ENCODE measurements at places on chromosomes 16 and 17. TPM values are rescaled to one million over a fixed set of nuclear protein-coding genes. Genes with fewer than 3 reads are reported as not detected.

DNA sequence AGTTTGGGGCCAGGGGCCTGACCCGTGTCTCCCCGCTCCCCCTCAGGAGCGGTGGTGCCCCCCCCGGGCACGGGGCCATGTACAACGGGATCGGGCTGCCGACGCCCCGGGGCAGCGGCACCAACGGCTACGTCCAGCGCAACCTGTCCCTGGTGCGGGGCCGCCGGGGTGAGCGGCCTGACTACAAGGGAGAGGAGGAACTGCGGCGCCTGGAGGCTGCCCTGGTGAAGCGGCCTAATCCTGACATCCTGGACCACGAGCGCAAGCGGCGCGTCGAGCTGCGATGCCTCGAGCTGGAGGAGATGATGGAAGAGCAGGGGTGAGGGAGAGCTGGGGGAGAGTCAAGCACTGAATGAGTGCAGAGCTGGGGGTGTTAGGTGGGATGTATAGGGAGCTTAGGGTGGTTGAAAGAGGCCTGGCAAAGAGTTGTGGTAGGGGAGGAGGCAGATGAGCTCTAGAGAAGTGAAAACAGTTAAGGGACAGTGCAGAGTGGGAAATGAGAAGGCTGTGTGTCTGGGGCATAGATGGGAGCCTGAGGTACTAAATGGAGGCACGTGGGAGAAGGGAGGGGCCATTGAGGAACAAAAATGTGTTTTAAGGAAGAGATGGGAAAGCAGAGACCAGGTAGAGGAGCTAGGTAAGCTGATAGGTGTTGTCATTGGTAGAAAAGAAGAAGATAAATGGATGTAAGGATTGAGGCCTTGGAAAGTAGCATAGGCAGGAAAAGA, 4.0 kb downstream of the SRRM2 start:
- peak; percentile 64 for DNase-seq

GRCh38 chr17:50872710-50873424, 6.7 kb upstream of the TOB1 start:
- no peak for DNase-seq

DNA sequence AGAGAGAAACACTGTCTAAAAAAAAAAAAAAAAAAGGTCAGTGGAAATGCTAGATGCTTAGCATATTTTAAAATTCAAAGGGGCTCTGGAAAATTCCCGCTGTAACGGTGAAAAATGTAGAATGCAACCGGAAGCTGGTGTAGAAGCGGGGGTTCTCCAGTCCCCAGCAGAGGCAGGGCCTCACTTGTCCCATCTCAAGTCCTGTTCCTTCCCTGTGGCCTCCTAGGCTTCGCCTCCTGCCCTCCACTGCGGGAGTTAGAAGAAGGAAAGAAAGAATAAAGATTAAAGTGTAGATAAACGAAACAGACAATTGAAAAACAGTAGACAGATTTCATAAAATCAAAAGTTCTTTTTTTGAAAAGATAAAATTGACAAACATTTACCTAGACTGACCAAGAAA, 14.8 kb upstream of the ZNF287 start:
- no peak for DNase-seq

- no peak for DNase-seq
Observed at GRCh38 chr17:68295086-68295485, 3.8 kb downstream of the ARSG start.

DNA sequence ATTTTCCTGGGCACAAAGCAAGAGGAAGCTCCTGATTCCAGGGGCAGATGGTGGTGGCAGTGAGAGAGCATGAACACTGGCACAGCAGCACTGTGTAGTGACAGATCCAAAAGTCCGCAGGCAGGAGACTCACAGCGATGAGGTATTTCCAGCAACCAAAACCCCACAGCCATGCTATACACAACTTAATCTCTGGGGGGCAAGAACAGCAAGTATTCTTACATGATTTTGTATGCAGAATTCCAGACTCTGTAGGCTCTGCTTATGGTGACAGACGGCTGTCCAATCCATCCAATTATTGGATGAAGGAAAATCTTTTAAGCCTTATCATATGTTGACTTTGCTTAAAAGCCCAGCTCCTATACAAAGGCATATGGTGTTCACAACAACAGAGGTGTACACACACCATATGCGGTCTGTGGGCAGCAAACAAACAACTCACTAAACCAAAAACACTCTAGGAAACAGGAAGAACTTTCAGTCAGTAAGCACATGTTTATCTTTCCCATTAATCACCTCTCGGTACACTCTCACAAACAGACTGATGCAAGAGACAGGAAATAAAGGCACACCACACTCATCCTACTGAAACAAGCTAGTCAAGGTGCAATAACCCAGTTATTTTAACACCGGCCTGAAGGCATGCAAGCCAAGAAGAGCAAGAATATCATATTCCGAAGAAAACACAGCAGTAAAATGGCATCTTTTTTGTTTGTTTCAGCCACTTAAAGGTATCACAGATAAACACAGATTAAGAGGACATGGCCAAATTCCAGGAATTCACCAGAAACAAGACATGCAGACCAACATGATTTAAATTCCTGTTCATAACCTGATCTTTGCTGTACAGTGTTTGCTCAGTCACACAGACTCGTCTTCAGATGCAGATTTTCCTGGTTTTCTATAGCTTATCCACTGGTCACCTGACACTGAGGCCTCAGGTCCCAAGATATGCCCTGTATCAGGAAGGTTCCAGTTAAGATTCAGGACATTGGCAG, 47.8 kb downstream of the ERN1 start:
- DNase-seq, result no peak

DNA sequence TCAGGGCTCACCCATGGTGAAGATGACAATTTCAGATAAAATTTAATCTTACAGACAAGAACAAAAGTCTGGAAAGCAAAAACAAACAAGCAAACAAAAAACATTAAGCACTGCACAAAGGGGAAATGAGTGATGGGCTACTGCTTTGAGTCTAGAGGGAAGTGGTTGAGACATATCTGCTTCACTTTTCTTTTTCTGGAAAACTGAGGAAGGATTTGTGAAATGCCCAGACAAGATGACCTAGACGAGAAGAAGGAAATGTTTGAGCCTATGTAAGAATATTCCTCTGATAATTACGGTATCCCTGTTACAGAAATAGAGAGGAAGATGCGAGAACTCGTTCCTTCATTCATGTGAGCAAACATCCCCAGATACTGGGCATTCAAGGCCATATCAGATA, 11.5 kb upstream of the HYDIN start:
- no peak for DNase-seq

DNA sequence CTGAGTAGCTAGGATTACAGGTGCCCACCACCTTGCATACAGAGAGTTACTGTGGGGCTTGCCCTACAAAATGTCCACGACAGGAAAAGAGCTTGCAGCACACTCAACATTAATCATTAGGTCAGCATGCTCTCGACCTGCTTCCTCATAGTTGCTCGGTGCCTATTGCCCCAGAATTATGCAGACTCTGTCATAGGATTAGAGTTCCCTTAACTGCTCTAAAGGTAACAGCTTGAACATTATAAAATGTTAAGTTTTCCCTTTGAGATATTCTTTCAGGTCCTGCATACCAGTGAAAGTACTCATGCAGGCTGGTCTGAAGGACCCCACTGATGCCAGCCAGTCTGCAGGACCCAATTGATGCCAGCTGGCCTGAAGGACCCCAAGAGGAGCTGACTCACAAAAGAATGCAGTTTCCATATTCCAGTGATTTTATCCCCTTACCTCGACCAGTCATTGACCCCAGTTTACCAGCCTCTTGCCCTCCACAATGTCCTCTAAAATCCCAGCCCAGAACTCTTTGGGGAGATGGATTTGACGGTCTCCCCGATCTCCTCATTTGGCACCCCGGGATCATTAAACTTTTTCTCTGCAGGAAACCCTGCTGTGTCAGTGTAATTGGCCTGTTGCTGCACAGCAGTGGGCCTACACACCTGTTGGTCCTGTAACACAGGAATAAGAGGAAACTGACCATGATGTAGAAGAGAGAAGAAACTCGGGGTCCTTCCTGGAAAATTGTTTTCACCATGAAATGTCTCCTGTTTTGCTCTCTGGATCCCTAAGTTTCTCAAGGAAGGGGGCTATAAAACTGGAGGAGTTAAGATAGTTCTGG, 10.6 kb downstream of the ICAM2 start:
- DNase-seq, result no peak

- peak; percentile 84 for DNase-seq
Observed at GRCh38 chr17:82859431-82860403, 19.9 kb upstream of the ZNF750 start.

DNA sequence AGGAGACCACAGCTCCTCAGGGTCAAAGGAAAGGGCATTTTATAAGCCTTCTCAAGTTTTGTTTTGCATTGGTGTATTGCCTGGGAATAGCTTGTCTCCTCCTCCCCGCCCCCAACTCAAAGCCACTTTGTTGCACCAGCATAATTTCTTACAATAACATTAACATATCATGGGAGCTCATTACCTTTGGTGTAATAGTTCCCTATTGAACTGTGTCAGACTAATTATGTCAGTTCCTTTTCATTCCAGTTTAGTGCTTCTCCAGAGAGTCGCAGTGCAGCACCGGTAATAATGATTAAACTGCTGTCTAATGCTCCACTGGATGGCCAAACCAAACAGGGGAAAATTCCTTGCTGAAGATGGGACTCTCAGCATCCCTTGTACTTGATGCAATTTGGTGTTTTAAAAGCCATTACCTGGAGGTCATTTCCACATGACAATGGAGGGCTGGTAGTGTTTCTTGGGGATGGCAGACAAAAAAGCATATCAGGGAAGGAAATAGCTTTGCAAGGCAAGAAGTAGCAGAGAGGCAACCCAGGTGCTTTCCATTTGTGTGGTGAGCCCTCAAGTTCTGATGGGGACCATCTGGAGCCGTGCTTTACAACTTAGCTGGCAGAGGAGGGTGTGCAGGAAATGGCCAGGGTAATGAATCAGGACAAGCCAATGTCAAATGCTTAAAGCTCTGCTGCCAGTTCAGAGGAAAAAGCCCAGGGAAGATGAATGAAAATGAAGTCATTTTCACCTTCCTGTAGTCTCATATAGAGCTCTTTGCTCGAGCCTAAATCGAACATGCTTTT, 91.5 kb upstream of the NLRP1 start:
- DNase-seq, result no peak

DNA sequence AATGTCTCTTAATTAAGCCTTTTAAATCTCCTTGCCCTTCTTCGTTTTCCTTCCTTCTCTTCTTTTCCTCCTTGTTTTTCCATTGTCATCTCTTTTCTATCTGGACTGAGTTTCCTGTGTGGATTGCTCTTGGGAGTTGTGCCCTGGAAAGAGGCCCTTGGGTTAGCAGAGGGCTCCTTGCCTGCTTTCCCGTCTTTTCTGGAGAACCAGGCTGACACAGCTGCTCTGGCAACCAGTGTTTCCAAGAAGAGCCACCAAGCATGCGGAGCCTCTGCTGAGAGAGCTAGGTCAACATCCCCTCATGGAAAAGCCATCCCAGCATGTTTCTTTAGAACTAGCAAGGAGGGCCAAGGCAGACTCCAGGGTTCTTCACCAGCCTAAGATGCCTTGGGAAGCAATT, 75.4 kb downstream of the HLF start:
- DNase-seq, result no peak

- no peak for DNase-seq
Observed at GRCh38 chr17:57809879-57810278, 40.0 kb downstream of the MRPS23 start.

BFAR gene
- 45.4 TPM for total RNA-seq

RUNDC3A gene
- not detected for total RNA-seq

EPN3 gene
- not detected for total RNA-seq

PTX4 gene
- 0.14 TPM for total RNA-seq

SLC35G6 gene
- total RNA-seq, result not detected
